A172 (cell line): ENCODE measurements at places on chromosomes 3 and 15. TPM values are rescaled to one million over a fixed set of nuclear protein-coding genes. Genes with fewer than 3 reads are reported as not detected.

DNA sequence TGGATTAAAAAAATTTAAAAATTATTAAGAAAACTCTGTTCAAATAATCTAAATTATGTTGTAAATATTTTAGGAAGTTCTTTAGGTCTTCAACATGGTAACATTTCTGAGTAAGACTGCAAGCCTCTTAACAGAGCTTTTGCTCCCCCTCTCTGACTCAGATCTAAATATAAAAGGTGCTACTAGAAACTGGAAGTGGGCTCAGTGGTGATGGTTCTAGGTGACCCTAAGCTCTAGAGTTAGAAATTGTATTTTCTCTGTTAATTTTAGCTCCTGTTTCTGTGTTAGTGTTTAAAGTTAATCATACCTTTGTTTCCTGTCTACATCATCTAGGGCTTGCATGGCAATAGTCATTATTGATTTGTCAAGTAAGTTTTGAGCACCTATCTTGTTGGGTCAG is 159.9 kb upstream of the MEIS2 start:
- no peak for DNase-seq

The DZIP3 gene
- total RNA-seq = 19.4 and 19.8 TPM in 2 replicates

The APOD gene
- 0.17 and 0.50 TPM in 2 replicates for total RNA-seq

- no peak for DNase-seq
Measured at GRCh38 chr3:74801924-74802323, 187.5 kb upstream of the CNTN3 start.

The CD86 gene
- not detected in 2 replicates for total RNA-seq

DNA sequence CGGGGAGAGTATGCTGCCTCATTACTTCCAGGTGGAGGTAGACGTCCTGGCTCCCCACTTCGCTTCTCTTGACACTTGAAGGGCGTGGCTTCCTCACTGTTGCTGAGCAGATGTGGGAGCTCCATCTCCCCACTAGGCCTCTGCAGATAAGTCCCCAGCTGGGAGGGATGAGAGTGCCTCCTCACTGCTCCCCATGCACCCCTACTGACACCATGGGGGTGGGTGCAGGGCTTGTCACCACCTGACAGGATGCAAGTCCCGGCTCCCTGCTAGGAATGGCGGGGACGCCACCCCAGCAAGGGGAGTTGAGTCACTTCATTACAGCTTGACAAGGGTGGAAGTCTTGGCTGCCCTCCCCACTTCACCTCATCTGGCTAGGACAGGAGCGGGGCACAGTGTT is 36.8 kb upstream of the ATG7 start:
- DNase-seq = peak; percentile 67

The KIF7 gene
- 0.88 and 1.3 TPM in 2 replicates for total RNA-seq

GRCh38 chr3:121975702-121976302 is 46.2 kb downstream of the ILDR1 start:
- no peak for DNase-seq

DNA sequence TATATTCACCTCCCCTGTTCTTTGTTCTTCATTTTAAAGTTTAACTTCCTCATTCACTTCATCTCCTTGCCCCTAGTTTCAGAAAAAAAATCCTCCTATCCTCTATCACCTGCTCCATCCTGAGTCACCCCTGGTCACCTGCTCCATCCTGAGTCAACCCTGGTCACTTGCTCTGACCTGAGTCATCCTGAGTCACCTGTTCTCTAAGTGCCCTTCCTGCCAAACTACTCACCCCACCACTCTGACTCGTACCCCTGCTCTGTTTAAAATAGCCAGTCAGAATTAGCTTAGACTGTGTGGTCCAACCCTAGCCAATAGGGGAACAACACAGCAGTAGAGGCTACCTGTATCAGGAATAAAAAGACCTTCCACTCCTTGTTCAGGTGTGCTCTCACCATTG is 716.9 kb downstream of the ZBBX start:
- peak; percentile 86 for DNase-seq

DNA sequence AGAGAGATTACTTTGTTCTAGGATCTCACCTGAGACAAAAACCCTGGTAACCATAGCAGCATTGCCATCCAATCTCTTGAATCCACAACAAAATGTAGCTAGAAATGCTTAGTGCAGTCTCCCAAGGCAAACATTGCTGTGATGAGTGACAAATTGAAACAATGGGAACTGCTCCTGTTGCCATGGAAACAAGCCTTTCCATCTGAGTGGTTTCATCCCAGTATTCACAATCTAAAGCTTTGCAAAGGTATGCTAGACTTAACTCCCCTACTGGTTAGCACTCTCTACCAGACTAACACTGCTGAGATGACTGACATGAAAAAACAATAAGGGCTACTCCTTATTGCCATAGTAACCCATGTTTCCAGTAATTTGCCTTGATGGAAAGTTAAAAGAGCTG is 172.6 kb upstream of the CNTN3 start:
- no peak for DNase-seq

- no peak for DNase-seq
Measured at GRCh38 chr15:76181705-76182107, 121.9 kb downstream of the TMEM266 start.

GRCh38 chr15:80615783-80616391 is 79.2 kb upstream of the ABHD17C start:
- peak; percentile 3 for DNase-seq

GRCh38 chr3:63912768-63913588 is 795 bp upstream of the SCAANT1 start:
- DNase-seq = peak; percentile 18
